Stimulated activated CD4-positive, alpha-beta T cell treated with anti-CD3 and anti-CD28 coated beads, Interleukin-2, amount 100 ng/mL, for 24 hours (primary cell): ENCODE measurements at places on chromosomes 13 and 19.

DNA sequence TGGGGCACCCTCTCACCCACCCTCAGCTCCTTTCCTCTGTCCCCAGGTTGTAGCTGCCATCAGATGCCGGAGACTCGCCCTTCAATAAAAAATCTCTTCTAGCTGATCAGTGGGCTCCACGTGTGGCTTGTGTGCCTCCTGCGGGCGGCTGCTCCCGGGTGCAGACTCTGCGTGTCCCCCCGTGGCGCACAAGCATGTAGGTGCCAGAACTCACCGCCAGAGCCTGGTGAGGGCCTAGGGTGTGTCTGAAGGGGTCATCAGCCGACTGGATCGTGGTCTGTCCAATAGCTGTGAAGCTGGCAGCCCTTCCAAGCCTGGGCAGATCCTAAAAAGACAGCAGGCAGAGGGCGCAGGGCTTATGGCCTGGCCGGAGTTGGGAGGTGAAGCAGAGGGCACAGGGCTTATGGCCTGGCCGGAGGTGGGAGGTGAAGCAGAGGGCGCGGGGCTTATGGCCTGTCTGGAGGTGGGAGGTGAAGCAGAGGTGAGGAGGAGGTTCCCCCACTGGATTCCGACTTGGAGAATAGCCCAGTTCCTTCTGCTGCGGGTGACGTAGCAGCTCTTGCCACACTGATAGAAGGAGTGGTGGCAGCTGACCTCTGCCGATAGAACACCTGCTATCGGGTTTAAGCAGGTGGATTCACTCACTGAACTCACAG, 11.7 kb downstream of the NOP53 start:
- DNase-seq = no peak

GRCh38 chr19:37935341-37935740, 28.3 kb downstream of the SIPA1L3 start:
- no peak for DNase-seq

DNA sequence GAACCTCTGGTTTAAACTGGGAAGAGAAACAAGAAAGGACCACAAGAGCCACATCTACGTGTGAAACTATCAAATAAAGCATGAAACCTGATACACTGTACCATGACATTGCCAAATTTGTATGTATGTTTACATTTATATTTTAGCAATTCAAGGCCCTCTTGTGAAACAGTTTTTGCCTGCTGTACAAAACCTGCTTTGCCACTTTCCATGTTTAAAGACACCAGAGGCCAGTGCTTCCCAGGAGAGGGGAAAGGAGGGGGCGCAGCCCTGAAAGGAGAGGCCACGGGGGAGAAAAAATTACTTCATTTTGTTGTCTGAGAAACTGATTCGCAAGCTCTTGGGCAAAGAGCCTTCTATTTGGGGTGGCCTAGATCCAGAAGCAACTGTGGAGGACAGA, 124.8 kb downstream of the DCLK1 start:
- no peak for DNase-seq

GRCh38 chr19:42278452-42279154, 9.6 kb downstream of the CIC start:
- no peak for DNase-seq

DNA sequence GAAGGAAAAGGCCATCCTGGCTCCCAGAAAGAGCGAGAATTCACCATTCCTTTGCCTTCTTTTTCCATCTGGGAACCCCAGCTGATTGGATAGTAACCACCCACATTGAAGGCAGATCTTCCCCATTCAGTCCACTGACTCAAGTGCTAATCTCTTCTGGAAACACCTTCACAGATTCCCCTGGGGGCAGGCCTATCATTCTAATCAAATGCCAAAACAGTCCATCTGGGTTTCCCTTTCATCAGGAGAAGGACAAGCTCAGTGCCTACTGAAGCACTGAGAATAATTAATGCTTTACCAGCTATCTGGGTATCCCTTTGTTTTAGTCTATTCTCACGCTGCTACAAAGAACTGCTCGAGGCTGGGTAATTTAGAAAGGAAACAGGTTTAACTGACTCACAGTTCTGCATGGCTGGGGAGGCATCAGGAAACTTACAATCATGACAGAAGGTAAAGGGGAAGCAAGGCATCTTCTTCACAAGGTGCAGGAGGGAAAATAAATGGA, 293.2 kb downstream of the ENOX1 start:
- no peak for DNase-seq

DNA sequence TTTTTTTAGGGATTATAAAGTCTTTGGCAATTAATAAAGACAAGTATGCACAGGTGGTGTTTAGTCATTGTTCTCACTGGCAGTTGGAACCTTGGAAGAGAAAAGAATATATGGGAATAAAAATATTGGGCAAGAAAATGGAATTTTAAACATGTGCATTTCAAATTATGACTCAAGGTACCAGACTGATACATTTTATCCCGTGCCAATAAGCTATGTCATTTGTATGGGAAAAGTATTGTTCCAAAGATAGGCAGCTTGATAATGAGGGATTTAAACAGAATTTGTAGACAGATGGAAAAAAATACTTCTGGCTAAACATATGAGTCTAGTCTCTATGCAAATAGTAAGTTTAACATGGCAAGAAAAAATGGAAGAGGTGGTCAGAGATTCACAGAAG, 169.5 kb upstream of the UFM1 start:
- no peak for DNase-seq

GRCh38 chr13:86193281-86193680, 394.1 kb upstream of the SLITRK6 start:
- no peak for DNase-seq

DNA sequence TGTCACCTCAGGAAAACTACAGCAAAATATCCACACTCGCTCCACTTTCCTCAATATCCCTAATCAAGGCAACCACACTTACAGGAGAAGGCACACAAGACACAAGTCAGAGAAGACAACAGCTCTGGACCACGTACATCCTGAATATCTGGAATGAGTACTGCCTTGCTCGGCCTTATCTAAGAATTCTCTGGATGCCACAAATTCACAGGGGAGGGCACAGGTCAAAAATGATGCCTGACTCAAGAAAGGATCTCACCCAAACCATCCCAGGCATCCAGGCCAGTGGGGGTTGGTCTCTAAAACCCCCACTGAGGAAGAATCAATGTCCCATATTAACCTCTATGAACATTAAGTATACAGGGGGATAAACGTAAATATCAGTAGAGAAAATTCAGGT, 29.9 kb downstream of the ATP7B start:
- DNase-seq = no peak

DNA sequence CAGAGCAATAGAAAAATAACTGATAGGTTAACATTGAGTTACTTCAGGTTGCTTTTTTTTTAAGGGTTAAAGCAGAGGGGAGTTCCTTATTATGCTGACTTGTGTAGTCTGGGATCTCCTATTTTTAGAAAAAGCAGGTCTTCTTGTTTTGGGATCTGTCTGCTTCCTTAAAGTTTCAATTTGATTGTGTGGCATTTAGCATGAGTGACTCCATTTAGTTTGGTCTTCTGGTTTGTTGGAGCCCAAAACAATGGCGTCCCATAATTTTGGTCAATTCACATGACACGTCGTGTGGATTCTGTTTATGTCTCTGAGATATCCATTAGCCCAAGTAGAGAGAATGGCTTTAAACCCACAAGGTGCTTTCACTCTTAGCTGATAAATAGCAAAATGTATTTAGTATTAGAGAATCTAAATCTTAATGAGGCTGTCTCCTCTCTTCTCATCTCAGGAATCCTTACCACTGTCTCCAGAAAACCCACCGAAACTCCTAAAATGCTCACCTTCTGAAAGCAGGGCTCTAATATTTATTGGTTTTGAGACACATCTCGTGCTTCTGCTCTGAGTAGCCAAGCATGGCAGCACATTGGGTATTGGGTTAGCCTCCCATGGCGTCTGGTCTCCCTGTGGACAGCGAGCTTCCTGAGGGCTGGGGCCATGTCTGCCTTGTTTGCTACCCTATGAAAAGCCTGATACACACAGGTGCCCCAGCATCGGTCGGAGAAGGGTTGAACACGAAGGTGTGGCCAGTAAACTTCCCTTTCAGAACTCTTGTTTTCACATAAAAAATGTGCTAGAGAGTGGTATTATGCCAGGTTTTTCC, 67.2 kb upstream of the GPR183 start:
- no peak for DNase-seq

GRCh38 chr13:83162493-83162892, 719.8 kb downstream of the SLITRK1 start:
- no peak for DNase-seq

DNA sequence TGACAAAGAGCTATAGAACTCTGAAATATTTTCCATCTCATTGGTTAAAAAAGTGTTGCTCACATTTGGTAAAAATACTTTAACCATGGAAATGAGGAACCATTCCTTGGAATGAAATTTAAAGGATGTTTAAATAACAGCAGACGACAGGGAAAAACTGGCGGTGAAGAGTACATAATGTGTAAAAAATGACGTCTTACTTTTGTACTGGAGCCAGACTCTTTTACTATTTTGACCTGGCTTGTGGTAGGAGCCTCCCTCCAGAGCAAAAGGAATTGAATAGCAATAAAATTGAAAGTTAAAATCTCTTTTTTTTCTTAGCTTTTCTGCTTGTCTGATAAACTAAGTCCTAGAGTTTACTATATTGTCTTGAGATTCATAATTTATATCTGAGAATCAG, 426.2 kb upstream of the KLHL1 start:
- no peak for DNase-seq

DNA sequence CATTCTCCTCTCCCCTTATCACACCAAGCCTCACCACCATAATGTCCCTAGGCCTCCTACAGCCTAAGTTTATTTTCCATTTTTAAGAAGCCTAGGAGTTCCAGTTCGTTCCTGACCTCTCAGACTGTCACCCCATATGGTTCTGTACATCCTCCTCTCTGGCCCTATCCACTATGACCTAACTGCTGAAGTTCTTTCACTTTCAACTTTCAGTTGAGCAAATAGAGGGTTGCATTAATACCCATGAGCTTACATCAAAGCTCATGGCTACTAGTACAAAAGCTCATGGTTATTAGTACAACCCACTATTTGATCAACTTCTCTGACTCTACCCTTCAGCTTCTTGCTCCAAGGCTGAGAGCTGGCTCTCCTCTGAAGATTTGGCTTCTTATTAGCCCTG, 72.9 kb downstream of the FGF14 start:
- DNase-seq = no peak

DNA sequence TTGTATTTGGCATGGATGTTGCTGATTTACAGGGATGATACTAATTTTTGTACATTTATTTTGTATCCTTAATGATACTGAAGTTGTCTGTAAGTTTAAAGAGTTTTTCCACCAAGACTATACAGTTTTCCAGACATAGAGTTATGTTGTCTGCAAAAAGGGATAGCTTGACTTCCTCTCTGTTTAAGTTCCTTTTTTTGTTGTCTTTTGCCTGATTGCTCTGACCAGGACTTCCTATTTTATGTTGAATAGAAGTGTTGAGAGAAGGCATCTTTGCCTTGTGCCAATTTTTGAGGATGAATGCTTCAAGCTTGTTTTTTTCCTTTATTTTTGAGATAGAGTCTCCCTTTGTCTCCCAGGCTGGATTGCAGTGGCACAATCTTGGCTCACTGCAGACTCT, 36.8 kb upstream of the ZNF681 start:
- DNase-seq = no peak

- DNase-seq = no peak
Measured at GRCh38 chr13:28031220-28031895, 42.9 kb upstream of the URAD start.

GRCh38 chr19:3984584-3984907, 717 bp downstream of the EEF2 start:
- peak; percentile 27 for DNase-seq
